ENCODE measurements at places on chromosomes 2 and 18. TPM values are rescaled to one million over a fixed set of nuclear protein-coding genes. Genes with fewer than 3 reads are reported as not detected.

The ERFE gene
- total RNA-seq = 0.29 TPM

- no peak overlapping the region for H3K4me3 ChIP-seq
- no peak overlapping the region for H3K27ac ChIP-seq
- no peaks in the 10 kb centered on the region for H3K36me3 ChIP-seq
- H3K4me1 ChIP-seq = no peaks in the 10 kb centered on the region
- DNase-seq = no peak
Observed at GRCh38 chr18:57974585-57975265, 69.3 kb upstream of the NEDD4L start.

The RAB6C gene
- total RNA-seq = 0.50 TPM

DNA sequence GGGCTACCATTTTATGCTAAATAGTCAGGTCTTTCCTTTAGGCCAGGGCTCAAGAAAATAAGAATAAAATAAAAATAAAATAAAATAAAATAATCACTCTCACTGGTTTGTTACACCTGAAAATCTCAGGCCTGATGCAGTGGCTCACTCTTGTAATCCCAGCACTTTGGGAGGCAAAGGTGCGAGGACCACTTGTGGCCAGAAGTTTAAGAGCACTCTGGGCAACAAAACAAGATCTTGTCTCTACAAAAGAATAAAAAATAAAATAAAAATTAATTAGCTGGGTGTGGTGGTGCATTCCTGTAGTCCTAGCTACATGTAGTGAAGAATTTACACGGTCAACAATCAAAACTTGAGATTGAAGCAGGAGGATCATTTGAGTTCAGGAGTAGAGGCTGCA lies 159.4 kb downstream of the NRXN1 start:
- no peak overlapping the region for H3K4me3 ChIP-seq
- H3K27me3 ChIP-seq = no peaks in the 10 kb centered on the region
- H3K27ac ChIP-seq = no peak overlapping the region
- peaks cover 4% of the 10 kb centered on the region for H3K4me1 ChIP-seq
- DNase-seq = no peak

DNA sequence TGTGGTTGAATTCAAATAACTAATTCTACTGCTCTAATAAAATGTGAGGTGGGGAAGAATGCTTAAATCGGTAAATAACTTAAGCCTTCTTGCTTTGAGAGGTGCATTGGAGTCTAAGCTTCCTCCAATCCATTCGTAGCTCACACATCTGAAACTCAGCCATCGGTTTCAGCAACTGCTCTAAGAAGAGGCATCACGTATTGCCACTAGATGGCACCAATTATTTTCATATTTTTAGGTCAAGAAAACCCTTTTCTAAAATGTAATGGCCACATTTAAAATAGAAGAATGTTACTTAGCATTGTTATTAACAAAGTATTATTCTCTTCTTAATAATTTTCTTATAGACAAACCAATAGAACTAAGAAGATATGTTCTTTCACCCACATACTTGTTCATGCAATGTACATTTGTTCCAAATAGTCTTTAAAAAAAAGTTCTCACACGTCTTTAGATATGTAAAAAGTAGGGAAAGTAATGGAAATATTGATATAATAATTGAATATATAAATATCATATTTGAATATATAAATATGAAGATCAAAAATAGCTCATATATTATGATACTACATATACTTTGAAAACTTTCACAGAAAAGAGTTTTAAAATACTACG lies 229.8 kb downstream of the CCDC178 start:
- no peak for DNase-seq
- no peaks in the 10 kb centered on the region for H3K36me3 ChIP-seq
- no peak overlapping the region for H3K4me3 ChIP-seq
- H3K27me3 ChIP-seq = peaks cover 7% of the 10 kb centered on the region
- no peak overlapping the region for H3K27ac ChIP-seq
- H3K4me1 ChIP-seq = no peaks in the 10 kb centered on the region

DNA sequence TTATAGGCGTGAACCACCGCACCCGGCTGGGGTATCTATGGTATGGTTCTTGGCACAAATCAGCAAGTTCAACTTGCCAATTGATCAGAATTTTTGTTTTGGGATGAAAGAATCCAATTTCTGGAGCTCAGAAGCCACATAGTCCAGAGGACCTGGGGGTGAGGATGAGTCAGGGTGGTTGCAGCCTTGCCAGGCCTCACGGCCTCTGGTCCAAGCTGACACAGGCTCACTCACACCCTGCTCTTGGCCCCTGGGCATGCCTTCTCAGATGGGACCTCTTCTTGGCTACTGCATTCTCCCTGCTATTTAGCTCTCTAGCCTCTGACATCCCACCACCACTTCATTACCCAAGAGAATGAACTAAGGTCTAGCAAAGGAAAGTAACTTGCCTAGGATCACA lies 16.3 kb downstream of the CAPG start:
- peak overlapping the region; percentile 45 for H3K27ac ChIP-seq
- peaks cover 16% of the 10 kb centered on the region for H3K4me1 ChIP-seq
- DNase-seq = no peak
- peaks cover 3% of the 10 kb centered on the region for H3K36me3 ChIP-seq
- H3K27me3 ChIP-seq = no peaks in the 10 kb centered on the region

DNA sequence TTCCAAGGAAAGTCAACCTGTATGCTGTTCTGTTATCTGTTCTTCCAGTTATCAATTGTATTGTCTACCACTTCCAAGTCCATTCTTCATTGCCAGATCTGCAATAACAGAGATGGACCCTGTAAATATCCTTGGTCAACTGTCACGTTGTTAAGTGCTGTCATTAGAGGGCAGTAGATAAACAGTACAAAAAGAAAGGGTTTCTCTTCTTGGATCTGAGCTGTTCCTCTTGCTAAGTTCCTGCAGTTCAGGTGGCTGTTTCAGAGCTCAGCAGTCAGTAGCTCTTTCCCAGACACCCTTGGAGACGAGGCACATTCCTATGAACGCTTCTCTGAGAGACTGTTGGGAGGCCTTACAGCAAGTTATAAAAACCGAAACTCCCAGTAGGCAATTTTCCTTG lies 957.1 kb upstream of the CHAC2 start:
- no peaks in the 10 kb centered on the region for H3K36me3 ChIP-seq
- H3K27me3 ChIP-seq = peaks cover 3% of the 10 kb centered on the region
- no peak overlapping the region for H3K27ac ChIP-seq
- no peak for DNase-seq
- no peaks in the 10 kb centered on the region for H3K4me1 ChIP-seq
- no peak overlapping the region for H3K4me3 ChIP-seq

GRCh38 chr18:3960142-3960541 lies 495.0 kb downstream of the DLGAP1 start:
- no peaks in the 10 kb centered on the region for H3K4me1 ChIP-seq
- DNase-seq = no peak
- H3K36me3 ChIP-seq = no peaks in the 10 kb centered on the region
- no peak overlapping the region for H3K4me3 ChIP-seq

DNA sequence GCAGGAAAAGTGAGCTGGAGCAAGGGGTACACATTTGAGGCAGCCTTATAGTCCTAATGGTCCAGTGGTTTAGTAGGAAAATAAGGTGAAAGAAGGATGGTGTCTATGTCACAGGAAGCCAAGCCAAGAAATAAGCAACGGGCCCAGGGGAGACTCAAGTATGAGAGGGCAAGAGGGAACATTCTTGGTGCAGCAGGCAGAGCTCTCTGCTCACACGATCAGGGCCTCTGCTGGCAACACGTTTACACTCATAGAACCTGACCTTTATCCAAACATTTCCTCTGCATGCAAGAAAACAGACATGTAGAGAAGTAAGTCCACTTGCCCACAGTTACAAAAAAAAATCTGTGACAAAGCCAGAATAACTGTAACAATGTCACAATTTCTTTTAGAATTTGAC lies 32.6 kb upstream of the LRRC30 start:
- DNase-seq = no peak
- no peaks in the 10 kb centered on the region for H3K36me3 ChIP-seq
- peaks cover 4% of the 10 kb centered on the region for H3K4me1 ChIP-seq
- no peak overlapping the region for H3K27ac ChIP-seq
- H3K27me3 ChIP-seq = no peaks in the 10 kb centered on the region

The IHH gene
- total RNA-seq = 10.8 TPM

The SOCS6 gene
- total RNA-seq = 30.2 TPM

The ATIC gene
- total RNA-seq = 152 TPM

The TTN gene
- 4.2 TPM for total RNA-seq

The FOXD4L1 gene
- not detected for total RNA-seq

The GLI2 gene
- 28.6 TPM for total RNA-seq

The CACNB4 gene
- total RNA-seq = 5.6 TPM

DNA sequence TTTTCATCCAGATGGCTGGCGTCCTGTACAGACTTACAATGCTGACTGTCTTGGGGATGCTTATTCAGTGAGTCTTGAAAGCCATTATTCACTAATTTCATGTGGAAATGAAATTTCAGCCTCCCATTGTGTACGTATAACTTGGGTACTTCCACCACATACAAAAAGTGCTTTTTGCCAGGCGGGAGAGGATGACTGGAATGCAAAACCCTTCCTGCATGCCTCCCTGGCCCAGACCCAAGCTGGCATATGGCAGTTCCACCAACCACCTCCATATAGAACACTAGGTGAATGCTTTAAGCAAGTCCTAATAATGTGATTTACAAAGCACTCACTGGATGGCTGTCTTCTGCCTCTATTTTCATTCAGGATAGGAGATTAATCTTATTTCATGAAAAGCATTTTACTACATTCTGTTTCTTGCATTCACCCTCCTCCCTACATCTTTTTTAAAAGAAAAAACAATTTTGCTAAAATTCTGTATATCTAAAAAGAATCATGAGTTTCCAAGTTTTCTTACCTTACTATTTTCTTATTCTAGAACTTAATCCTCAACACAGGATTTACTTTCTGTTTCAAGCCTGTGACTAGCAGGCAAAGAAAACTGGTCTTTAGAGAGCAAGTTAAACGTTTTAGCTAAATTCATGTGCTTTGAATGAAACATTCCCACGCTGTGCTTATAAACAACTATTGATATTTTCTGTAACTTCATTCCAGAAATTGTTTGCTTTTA lies 327.6 kb downstream of the NCKAP5 start:
- H3K36me3 ChIP-seq = no peaks in the 10 kb centered on the region
- no peaks in the 10 kb centered on the region for H3K4me1 ChIP-seq
- H3K4me3 ChIP-seq = no peak overlapping the region
- no peak for DNase-seq
- peaks cover 4% of the 10 kb centered on the region for H3K27me3 ChIP-seq

- peaks cover 47% of the 10 kb centered on the region for H3K4me1 ChIP-seq
- peaks cover 56% of the 10 kb centered on the region for H3K27me3 ChIP-seq
- H3K27ac ChIP-seq = no peak overlapping the region
- no peak for DNase-seq
- no peaks in the 10 kb centered on the region for H3K36me3 ChIP-seq
Observed at GRCh38 chr18:37529863-37530262, 35.7 kb downstream of the CELF4 start.

DNA sequence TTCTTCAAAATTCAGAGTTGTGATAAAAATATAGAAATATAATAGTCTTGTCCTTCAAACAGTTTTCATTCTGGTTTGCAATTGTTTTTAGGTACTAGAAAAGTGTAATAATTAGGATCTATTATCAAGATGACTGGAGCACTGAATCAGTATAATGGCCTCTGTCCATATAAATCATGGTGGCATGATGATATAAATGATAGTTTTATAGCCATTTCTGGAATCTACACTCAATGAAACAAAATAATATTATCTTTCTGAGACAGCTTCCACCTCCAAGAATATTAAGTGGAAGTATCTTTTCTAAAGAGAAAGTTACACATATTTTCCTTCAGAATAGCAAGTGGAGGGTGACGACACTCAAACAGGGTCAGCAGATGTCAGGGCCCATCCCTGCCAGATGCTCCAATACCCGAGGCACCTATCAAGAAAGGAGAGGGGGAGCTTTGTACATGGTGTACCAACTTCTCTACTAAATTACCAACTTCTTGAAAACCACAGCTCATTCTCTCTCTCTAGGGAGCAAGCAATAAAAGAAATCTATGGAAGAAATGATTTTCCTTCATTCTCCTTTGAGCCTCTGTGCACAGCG lies 882.7 kb upstream of the CHAC2 start:
- H3K4me1 ChIP-seq = peaks cover 4% of the 10 kb centered on the region
- no peaks in the 10 kb centered on the region for H3K36me3 ChIP-seq
- no peak overlapping the region for H3K4me3 ChIP-seq
- DNase-seq = no peak
- H3K27me3 ChIP-seq = no peaks in the 10 kb centered on the region

DNA sequence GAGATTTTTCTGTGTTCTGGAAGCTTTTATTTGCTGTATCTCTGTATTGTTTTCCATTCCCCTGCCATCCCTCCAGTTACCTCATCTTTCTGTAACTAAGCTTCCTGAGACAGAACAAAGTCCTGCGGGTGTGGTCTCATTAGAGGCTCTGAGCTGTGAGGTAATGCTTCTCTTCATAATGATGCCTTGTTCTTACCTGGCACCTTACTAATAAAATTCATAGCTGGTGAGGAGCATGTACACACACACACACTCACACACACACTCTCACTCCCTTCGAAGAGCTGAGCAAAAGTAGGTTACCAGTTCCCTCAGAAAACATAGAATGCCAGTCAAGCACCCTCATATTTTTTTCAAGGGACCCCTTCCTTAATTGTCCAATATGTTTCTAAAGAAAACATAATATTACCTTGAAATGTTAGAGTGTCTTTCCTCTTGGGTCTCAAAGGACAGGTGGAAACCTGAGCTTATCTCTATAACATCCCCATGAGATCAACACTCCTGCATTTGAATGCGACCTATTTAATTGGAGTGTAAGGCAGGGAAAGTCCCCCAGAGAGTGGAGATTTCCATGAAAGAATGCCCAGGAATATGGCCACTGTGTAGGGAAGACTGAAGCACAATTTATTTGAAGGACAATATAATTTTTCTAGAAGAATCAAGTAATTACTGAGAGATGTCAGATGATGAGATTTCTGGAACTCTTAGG lies 161.6 kb upstream of the NCK2 start:
- H3K4me1 ChIP-seq = peaks cover 24% of the 10 kb centered on the region
- peaks cover 3% of the 10 kb centered on the region for H3K27me3 ChIP-seq
- no peaks in the 10 kb centered on the region for H3K36me3 ChIP-seq
- peak overlapping the region; percentile 77 for H3K27ac ChIP-seq

The ZFAND2B gene
- total RNA-seq = 28.2 TPM

DNA sequence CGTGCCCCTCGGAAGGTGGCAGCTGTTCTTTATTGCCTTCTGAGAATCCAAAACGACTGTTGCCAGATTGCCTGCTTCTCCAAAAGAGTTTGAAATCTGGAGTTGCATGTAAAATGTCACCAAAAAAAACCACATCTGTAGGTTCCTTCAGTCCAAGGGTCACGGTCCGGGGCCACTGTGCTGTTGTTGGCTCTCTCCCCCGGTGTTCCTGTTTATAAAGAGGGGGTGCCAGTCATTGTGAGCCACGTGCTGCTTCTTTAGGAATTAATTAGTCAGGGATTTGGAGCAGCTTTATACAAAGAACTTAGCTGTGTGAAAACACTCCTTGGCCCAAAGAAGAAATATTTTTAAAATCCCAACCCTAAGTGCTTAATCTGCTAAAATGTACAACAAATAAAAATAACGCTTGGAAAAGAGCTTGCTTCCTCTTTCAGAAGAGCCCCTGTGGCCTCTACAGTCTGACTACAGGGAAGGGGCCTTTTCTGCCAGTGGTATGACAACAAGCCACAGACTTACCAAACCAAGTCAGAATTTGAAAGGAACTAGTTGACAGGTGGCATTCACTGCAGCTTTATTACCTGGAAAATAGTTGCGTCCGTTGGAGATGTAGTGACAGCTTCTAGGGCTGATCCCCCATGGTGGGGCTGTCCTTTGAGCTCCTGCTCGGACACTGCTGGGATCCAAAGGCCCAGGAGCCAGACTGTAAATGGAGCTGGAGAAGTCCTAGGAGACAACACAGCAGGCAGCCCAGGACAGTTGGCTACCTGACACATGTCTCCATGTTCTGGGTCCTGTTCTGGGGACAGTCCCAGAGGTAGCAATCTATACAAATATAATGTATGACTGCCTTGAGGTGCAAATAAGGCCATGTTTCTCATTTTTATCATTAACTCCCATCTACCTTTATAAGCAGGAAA lies 84.5 kb upstream of the SLC1A4 start:
- no peaks in the 10 kb centered on the region for H3K36me3 ChIP-seq
- H3K4me1 ChIP-seq = no peaks in the 10 kb centered on the region
- H3K27ac ChIP-seq = no peak overlapping the region
- no peak for DNase-seq
